ENCODE measurements at places on chromosomes 4 and X.

GRCh38 chrX:119696251-119696890, 3.4 kb upstream of the SEPTIN6 start:
- no peak for DNase-seq

DNA sequence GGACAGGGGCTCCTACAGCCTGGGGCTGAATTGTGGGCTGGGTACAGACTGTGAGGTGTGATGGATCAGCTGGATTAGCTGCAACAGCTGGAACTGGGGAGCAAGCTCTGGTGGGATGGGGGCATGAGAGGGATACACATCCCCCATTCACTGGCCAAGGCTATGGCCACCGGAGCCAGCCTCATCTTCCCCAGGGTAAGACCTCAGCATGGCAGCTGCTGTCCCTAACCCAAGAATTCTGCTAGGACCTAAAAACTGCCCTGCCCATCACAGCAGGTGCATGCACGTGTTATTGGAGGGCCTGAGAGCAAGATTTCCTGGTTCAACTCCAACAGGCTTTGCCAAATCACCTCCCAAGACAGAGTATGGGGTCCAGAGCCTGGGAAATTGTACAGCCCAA, 258.6 kb upstream of the AGTR2 start:
- no peak for DNase-seq

GRCh38 chr4:150561143-150561737, 20.7 kb upstream of the MAB21L2 start:
- DNase-seq, result no peak

- no peak for DNase-seq
These were observed 3.0 kb downstream of the SSR4 start for GRCh38 chrX:153797415-153798015.
